ENCODE measurements at places on chromosomes 3 and 15. TPM values are rescaled to one million over a fixed set of nuclear protein-coding genes. Genes with fewer than 3 reads are reported as not detected.

The KY gene
- 1.3 TPM for polyA plus RNA-seq

The HDGFL3 gene
- polyA plus RNA-seq = 78.0 TPM

The TNIK gene
- 18.0 TPM for polyA plus RNA-seq

The XXYLT1 gene
- 35.5 TPM for polyA plus RNA-seq

The AGTR1 gene
- polyA plus RNA-seq = 27.4 TPM

The SERPINI2 gene
- polyA plus RNA-seq = 0.95 TPM

The EXD1 gene
- polyA plus RNA-seq = not detected

The SOX14 gene
- not detected for polyA plus RNA-seq

The NR1I2 gene
- polyA plus RNA-seq = 1.1 TPM

The MAP1A gene
- 6.6 TPM for polyA plus RNA-seq

The CP gene
- polyA plus RNA-seq = 1.0 TPM

The SLC15A2 gene
- polyA plus RNA-seq = 12.7 TPM

The TM6SF1 gene
- polyA plus RNA-seq = 3.3 TPM

Data from renal cortex interstitium (tissue), 15 donors.